ENCODE measurements at places on chromosomes 2 and 18.

- DNase-seq, result no peak
Observed at GRCh38 chr2:217902379-217903141, 100.2 kb downstream of the TNS1 start.

DNA sequence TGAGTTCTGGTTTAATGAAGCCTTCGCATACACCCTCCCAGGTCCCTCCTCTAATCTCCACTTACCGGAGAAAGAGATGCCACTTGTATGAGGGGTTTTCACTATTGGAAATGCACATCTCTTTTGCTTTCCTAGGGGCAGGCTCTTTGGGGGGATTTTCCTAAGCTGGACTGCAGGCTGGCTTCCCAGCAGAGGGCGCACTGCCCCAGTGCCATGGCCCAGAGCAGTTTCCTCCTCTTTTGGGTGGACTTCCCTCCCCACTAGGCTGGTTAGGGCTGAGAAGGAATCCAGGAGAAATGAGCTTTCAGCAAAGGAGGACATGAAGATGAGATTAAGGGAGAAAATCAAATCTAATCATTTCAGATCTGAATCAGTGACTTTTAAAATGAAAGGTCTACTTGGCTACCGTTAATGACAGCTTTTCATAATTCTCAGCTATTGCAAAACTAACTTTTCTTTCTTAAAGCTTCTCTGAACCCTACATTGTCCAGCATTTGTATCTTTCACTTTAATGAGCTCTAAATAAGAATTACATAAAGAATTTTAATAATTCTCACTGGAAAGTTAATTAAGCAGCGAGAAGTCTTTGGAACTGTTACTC, 784.1 kb upstream of the FANCL start:
- no peak for DNase-seq

DNA sequence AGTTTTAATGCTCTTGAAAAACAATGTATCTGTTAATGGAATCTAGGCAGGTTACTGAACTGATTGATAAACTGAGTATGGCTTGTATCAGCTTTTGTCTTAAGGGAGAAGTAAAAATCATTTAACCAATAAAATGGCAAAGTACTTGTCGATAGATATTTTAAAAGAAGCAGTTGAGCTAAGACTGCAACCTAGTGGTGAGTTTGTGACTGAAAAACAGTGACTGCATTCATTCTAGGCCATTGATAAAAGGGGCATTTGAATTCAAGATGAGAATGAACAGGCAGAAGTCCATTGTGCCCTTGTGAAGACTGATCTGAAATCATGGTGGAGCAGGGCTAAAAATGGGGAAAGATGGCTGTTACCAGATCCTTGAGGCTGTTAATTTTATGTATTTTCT, 59.4 kb upstream of the MSTN start:
- DNase-seq, result no peak

DNA sequence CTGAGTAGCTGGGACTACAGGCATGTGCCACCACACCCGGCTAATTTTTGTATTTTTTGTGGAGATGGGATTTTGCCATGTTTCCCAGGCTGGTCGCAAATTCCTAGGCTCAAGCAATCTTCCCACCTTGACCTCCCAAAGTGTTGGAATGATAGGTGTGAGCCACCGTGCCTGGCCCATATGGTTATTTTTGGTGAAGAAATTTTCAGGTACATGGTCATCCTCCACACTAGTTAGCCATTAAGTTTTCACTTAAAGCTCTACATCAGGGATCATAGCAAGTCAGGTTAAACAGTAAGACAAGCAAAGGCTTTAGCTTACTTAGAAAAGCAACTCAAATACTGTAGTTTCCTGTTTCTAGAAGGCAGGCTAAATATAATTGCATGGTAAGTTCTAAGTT, 104.3 kb upstream of the GRB14 start:
- no peak for DNase-seq

DNA sequence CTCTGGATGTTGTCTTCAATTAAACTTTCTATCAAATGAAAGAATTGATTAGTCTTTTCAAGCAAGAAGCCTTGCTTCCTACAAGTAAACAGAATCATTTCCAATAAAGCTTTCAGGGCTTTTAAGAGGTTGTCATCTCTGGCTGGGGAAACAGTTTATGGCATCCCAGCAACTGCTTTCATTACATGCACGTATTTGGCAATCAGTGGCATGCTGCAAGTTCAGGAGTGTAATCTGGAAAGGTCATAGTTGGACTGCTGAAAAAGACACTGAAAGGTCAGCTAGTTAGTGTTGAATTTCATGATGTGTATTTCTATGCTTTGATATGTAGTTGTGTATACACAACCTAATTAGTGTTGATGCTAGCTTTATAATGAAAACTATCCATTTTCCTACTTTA, 332.9 kb downstream of the DSC3 start:
- DNase-seq, result no peak

GRCh38 chr2:3476321-3476984, 42.9 kb downstream of the ADI1 start:
- no peak for DNase-seq

DNA sequence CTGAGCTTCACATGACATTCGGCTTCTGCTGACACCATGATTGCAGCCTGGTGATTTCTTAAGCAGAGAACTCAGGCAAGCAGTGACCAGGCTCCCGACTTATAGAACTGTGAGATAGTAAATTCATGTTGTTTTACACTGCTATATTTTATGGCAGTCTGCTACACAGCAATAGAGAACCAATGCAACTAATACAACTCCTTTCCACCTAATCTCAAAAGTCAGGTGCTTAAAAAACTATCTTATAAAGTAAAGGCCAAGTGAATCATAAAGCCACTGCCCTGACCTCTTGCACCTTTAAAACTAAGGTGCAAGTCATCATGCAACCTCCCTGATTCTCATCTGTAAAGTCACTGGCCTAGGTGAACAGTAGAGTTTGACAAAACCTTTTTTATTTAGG, 95.3 kb upstream of the GLS start:
- no peak for DNase-seq

- no peak for DNase-seq
Observed at GRCh38 chr18:8847900-8848299, 142.5 kb downstream of the MTCL1 start.

- DNase-seq, result no peak
Observed at GRCh38 chr2:48939232-48939631, 183.7 kb upstream of the LHCGR start.

DNA sequence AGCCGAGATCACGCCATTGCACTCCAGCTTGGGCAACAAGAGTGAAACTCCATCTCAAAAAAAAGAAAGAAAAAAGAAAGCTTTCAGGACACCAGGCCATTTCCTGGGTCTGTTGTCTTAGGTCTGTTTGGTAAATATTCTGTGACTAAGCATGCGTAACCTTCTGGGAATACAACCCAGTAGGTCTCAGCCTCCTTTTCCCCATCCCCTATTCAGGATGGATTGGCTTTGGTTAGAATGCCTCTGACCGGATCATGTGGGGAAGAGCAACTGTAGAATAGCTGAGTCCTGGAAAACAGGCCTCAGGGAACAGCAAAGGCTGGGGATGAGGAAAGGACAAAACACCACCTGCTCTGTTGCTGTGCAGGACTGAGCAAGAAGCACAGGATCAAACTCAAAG, 1.6 kb upstream of the PDCL3 start:
- no peak for DNase-seq

DNA sequence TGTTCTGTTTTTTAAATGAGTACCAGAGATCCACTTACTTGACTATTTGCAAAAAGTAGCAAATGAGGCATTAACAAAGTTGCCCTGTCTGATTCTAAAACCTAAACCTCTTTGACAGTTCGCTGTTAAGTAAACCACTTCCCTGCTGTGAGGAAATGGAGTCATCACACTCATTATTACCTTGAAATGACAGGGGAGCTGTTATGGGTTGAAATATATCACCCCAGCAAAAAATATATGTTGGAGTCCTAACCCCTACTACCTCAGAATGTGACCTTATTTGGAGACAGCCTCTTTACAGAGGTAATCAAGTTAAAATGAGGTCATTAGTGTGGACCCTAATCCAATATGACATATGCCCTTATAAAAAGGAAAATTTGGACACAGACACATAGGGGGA, 36.1 kb downstream of the DHRS9 start:
- no peak for DNase-seq

DNA sequence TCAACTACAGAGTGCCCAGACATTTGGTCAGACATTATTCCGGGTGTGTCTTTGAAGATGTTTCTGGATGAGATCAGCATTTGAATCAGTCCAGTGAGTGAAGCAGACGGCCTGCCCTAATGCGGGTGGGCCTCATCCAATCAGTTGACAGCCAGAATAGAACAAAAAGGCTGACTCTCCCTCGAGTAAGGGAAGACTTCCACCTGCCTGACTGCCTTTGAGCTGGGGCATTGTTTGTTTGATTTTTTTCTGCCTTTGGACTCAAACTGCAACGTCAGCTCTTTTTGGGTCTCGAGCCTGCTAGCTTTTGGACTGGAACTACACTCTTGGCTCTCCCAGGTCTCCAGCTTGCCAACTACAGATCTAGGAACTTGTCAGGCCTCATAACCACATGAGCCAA, 111.7 kb upstream of the AGAP1 start:
- DNase-seq, result no peak

DNA sequence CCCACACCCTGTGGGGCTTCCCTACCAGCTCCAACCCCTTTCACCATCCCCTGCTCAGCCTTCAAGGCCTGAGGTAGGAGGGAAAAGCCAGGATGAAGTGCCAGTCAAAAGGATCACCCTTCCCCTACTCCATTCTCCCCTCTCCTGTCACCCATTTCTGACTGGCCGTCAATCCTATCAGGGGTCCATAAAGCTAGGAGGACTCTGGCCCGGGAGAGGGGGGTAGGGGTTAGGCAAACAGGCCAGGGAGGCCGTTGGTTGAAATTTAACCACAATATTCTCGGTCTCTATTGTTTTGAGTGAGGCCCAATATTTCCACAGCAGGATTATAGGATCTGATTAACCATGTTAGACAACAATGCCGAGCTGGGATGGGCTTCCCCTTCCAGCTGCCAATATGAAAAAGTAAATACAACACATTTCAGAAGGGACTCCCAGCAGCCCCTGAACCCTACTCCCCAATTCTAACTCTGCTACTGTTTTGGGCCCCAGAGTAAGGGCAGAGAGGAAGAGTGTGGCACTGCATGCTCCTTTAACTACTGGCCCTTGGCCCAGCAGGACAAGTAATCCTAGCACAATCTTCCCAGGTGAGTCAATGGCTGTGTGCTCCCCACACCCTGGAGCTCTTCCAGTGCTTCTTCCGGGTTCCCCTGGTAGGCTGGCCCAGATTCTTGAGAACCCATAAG, 10.6 kb upstream of the IHH start:
- DNase-seq, result no peak

- no peak for DNase-seq
Observed at GRCh38 chr18:67813380-67814028, 297.0 kb upstream of the DSEL start.

DNA sequence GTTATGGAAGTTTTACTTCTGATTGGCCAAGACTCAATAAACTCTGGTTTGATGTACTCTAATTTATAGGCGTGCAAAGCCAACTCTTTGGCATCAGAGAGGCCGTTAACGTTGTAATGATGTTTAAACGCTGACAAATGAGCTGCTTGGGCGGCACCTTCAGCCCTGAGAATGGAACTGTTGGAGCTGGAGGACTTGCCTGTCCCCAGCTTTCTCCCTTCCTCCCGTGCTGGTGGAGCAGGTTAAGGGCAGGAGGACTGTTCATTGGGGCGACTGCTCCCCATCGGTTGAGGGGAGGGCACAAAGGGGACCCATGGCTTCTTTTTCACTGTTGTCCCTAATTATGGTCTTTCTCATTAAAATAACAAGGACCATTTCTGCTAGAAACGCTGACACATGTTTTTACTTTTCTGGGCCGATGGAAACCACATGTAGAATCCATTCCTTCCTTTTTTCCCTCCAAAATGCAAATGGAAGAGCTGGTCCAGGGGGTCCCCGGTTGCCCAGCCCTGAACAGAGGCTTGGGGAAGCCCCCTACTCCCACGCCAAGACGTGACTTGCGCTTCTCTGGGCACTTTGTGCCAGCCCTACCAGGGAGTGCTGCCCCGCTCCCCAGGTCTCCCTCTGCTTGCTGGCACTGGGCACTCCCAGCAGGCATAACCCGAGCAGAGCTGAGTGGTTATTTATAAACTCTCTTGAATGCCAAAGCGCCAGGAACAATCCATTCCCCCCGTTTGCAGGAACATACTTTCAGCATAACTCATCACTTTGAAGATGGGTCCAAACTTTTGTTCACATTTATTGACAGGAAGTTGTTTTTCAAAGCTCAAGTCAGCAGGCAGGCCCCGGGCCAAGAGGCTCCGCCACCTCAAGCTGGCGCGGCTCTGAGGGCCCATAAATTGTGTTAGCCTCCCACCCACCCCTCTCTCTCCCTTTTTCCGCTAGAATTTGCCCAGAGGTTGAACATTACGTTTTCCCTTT, 170.1 kb downstream of the ASB1 start:
- no peak for DNase-seq

GRCh38 chr2:237141571-237142051, 55.9 kb downstream of the COPS8 start:
- DNase-seq, result no peak

DNA sequence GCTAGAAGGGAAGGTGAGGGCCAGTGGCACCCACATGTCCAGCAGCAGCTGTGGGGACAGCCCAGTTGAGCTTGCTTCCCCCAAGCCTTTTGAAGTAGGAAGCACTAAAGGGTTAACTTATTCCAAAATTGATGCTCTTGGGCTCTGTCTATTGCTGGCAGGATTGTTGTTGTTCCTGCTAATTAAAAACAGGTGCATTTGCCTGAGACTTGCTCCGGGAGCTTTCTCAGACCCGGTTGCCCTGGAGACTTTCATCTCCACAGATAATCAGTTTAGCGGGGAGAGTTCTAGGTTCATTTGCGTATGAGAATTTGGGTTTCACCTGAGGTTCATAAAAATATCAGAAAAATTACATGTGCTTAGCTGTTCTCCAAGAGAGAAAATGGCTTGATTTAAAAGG, 277.3 kb downstream of the LRATD1 start:
- no peak for DNase-seq

DNA sequence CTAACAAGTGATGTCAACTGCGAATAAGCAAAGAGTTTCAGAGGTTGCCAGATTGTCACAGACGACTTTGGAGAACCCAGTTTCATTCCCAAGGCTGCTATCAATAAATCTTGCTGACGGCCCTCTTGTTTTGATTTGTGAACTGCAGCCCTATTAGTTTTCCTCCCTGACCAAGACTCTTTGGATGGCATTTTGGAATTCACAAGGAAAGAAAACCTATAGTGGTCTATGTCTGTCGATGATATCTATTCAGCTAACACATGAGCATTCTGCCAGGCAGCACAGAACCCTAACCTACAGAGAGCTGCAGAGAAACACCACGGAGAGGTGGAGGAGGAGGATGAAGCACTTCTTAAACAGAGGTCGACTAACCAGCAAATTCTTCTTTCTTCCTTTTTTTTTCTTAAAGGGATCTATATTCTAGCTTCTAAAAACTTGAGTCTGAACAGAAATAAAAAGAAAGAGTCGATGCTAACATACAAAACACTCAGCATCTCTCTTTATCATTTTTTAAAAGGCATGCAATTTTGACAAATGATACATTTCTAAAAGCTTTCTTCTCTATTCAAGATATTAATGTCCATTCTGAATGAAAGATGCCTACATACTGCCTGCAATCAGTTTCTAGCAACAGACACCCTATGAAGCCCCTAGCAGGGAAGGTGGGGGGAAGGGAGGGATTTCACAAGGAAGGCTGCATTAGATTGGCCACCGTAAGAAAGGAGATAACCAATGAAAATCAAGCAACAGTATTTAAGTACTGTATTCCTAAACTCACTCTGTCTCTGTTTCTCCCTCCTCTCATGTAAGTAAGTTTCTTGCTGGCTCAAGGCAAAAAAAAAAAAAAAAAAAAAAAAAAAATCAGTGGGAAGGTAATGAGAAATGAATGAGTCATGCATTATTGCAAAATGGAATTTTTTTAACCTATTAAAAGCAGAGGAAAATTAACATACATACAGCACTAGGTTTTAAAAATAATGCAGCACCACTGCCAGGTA, 83.0 kb upstream of the CHRNA1 start:
- DNase-seq, result no peak

- no peak for DNase-seq
Observed at GRCh38 chr2:44705876-44706480, 235.5 kb upstream of the SIX3 start.
